ENCODE measurements at places on chromosomes 5 and 9.

DNA sequence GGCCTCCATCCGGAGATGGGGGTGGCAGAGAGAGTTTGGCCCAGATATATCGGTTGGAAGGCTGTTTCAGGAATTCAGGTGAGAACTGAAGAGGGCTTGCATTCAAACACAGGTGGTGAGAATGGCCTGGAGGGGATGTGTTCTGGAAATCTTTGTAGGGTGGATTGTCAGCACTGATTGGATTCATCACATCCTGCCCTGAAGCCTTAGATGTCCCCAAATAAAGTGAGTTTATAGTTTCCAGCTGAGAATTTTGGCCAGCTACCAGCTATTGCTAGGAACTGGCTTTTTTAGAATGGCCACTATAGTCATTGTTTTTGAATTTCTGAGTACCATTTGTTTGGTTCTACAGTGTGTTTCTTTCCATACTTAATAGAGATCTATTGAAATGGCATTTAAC lies 46.1 kb upstream of the ANKH start:
- DNase-seq = peak; percentile 56

GRCh38 chr5:68565427-68565826 lies 349.9 kb downstream of the PIK3R1 start:
- DNase-seq = no peak

DNA sequence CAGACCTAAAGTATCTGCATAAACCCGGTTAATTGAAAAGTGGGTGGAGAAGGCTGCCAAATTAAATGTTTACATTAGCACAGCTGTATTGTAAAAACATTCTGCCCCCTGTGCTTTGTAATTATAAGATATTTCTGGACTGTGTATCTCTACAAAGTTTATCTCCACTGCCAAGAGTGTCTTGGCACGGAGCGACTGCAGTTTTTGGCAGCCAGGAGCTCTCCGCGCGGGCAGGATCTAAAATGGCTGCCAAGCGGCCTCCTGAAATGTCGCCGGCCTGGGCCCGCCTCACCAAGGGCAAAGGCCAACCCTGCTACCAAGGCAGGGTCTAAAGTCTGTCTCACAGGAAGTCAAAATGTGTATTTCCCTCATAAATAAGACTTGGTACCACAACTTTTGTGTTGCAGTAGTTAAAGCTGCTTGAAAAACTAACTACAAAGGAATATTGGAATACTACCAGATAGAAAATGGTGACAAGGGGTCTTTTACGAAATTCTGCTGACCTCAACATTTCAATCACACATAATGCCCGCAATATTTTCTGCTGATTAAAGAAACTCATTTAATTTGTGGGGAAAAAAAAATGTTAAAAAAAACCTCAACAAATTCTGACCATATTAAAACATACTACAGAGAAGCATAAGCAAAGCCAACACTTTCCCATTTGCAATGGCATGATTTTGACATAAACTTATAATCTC lies 110.4 kb downstream of the NFIB start:
- no peak for DNase-seq

DNA sequence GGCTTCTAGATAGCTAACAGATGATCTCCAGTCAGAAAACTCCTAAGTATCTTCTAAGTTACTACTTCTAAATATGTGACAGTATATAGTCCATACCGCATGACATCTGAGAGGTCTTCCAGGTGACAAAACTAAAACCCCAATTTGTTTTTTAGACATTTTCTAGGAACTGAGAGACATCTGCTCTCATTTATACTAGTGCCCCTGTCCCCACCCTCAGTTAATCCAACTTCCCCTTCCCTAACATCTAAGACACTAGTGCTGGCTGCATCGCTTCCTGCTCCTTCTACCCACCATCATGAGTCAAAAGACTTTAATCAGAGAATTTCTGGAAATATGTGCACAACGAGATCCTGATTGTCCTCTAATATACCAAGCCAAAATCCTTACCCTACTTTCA lies 37.9 kb downstream of the FBXW11 start:
- DNase-seq = no peak

GRCh38 chr9:122202111-122202510 lies 26.6 kb downstream of the LHX6 start:
- DNase-seq = no peak

DNA sequence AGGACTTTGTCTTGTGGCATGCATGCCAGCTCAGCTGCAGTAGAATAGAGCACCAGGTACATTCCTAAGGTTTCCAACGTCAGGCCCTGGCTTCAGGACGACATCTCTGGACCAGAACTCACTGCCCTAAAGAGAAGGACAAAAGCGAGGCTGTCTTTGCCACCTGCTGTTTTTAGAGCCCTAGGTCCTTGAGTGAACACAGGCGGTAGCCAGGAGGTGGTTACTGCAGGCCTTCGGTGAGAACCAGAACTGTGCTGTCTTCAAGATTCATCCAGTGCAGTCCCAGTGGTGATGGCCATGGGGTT lies 288.9 kb upstream of the CDH18 start:
- no peak for DNase-seq

All from eye (tissue), 1 donor.